ENCODE measurements at places on chromosomes 2 and 18.

DNA sequence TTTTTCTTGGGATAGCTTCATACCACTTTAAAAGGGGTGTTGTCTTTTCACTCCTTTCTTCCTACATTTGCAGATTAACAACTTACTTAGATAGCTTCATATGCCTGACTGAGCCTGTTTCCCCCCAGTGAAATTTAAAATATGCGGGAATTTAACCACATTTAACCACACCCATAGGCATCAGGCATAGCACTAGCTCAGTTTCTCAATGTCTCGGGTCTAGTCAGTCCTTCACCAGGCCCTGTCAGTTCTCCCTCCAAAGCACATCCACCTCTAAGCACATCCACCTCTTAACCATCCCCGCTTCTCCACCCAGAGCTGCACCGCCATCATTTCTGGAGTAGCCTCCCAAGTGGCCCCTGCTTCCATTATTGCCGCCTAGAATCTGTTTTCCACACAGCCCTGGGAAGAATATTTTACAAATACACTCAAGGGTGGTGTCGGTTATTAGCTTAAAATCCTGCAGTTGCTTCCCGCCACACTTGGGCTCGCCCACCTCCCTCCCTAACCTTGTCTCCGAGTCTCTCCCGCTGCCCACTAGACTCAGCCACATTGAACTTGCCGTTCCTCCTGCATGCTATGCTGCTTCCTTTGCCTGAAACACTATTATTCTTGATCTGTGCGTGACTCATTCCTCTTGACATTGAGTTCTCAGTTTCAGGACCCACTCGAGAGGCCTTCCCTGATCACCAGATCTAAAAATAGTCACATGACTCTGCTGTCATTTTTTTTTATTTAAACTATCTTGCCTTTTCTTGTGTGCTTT lies 68.3 kb downstream of the SPTBN1 start:
- peak; percentile 58 for DNase-seq

GRCh38 chr2:178482437-178482836 lies 2.2 kb downstream of the PLEKHA3 start:
- no peak for DNase-seq

DNA sequence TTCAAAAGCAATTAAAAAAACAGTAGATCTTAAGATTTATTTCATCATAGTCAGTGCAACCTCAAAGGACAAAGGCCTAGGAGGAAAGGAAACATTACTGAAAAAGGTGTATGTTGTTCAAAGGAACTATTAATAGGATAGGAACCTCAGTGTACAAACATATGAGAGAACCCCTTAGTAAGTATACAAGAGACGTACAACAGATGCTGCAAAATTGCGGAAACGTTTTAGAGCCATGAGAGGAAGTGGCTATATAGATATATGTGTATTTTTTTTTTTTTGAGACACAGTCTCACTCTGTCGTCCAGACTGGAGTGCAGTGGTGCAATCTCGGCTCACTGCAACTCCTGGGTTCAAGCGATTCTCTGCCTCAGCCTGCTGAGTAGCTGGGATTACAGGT lies 22.2 kb downstream of the PIK3C3 start:
- no peak for DNase-seq

GRCh38 chr18:44651478-44651877 lies 29.2 kb upstream of the SETBP1 start:
- peak; percentile 18 for DNase-seq

- DNase-seq = no peak
Observed at GRCh38 chr2:62423883-62424458, 82.0 kb downstream of the TMEM17 start.

DNA sequence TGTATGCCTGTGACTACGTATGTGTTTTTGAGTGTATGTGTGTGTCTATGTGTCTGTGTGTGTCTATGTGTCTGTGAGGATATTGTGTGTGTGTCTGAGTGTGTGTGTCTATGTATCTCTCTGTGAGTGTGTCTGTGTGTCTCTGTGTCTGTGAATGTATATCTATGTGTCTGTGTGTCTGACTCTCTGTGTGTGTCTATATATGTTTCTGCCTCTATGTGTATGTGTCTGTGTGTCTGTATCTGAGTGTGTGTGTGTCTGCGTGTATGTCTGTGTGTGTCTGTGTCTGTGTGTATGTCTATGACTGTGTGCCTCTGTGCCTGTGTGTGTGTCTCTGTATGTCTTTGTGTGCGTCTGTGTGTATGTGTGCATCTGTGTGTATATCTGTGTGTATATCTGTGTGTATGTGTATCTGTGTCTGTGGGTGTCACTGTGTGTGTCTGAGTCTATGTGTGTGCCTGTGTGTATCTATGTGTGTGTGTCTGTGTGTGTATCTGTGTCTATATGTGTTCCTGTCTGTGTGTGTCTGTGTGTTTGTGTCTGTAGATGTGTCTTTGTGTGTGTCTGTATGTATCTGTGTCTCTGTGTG lies 172.7 kb downstream of the MYCN start:
- DNase-seq = no peak
